ENCODE measurements at places on chromosomes 6 and 20. TPM values are rescaled to one million over a fixed set of nuclear protein-coding genes. Genes with fewer than 3 reads are reported as not detected.
A peak's percentile ranks its signal among the peaks of the same experiment; 100 is the strongest.

The SPATA25 gene
- total RNA-seq, result 2.2 TPM

DNA sequence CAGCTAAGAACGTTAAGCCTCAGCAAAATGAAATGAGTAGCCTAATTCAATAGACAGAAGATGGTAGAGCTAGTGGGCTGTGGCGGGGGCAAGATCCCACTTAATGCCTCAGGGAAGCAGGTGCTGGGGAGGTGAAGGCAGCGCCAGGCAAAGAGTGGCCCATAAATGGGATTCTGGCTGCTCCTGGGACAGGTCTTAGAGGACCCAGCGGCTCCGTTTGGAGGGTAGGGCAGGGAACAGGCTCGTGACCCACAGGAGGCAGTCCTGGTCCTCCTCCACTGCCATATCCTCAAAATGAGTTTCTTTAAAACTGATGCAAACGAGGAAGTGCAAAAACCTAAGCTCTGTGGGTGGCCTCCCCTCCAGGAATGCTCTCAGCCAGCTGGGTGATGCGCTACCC, 32.7 kb downstream of the SAYSD1 start:
- no peak for DNase-seq

The SUMO4 gene
- total RNA-seq, result not detected

DNA sequence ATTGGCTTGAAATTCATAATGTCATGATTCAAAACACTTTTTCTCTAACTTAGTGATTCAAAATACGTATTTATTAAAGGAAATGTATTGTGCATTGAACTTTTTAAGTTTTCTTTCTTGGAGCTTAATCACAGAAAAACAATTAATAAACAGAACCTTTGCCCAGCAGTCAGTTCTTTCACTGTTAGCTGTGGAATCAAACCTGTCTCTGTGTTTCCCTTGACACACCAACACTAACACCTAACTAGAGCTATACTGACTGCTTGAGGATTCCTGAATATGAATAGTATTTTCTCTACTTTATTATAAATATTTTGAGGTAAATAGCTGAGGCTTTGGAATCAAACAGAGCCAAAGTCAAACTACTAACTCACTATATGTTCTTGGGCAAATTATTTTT, 296.4 kb downstream of the HIVEP2 start:
- DNase-seq, result no peak

The OR2B2 gene
- total RNA-seq, result not detected

GRCh38 chr6:170462366-170463020, 90.6 kb downstream of the PSMB1 start:
- no peak for DNase-seq

- DNase-seq, result no peak
These were observed 73.7 kb downstream of the EDN1 start for GRCh38 chr6:12363651-12364381.

DNA sequence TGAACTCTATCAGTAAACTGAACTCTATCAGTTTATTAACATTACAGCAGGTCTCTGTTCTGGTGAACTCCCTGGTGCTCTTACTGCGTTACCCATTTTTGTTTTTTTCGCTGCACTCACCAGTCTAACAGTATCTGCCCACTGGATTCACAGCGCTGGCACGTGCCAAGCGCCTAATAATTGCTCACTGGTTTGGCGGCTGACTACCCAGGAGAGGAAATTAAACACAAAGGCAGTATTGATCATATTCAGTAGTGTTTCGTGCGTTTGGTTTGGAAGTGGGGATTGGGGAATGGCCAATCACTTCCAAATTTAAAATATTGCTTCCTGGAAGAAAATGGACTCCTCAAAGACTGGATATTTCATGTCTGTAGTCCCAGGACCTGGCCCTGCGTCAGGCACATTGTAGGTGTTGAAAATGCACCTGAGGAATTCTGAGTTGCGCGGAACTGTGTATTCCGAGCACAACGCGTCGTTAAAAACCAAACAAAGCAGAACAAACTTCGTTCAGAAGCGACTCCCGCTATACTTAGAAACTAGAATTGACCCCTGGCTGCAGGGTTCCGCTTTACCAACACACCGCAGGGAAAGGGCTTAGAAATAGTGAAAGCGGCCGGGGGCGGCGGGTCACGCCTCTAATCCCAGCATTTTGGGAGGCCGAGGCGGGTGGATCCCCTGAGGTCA, 1.1 kb upstream of the RPS12 start:
- peak; percentile 68 for DNase-seq

GRCh38 chr6:168218785-168219566, 100.6 kb downstream of the DACT2 start:
- DNase-seq, result no peak

The MAP3K5 gene
- 0.75 TPM for total RNA-seq

GRCh38 chr20:44023515-44024371, 109.1 kb downstream of the TOX2 start:
- DNase-seq, result no peak

GRCh38 chr6:24445704-24446103, 43.0 kb downstream of the MRS2 start:
- DNase-seq, result no peak

GRCh38 chr6:45558858-45559257, 181.1 kb upstream of the SUPT3H start:
- DNase-seq, result no peak

The COL21A1 gene
- total RNA-seq, result 0.16 TPM
